NCI-H1694 (cell line): ENCODE measurements at places on chromosomes 6 and 20.

DNA sequence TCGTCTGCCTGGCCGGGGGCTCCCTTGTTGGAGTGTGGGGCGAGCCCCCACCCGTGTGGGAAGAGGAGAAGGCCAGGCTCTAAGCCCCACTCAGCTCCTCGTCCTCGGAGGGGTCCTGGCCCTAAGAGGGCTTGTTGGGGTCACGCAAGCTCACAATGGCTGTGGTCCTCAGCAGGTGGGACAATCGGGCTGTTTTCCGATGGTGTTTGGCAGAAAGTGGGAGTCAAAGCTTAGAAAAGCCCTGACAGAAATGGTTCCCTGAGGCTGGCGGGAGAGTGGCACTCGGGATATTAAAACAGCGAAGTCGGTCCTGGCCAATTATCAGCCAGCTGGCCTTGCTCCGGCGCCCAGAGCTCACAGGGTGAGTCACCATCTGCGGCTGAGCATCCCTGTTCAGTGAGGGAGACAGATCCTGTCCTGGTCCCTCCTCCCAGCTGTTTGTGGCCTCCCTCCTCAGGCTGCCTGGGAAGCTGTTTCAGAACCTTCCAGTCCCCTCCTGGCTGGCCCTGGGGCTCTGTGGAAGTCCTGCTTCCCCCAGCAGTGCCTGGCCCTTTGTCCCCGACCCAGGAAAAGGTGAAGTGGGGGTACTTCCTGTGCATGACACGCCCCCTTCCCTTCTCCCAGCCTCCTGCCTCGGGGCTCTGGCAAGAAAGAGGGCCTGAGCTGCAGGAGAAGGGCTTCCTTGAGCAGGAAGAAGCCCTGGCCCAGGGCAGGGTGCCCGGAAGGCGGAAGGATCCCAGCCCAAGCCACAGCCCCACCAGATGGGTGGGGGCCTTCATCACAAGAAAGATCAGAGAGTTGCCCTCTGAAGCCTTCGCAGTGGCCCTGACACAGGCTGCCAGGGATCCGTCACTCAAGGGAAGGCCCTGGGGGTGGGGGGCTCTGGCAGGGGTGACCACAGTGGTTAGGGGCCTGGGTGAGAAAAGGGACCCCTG, 53.6 kb upstream of the BHLHE23 start:
- DNase-seq = peak; percentile 88

GRCh38 chr20:36267605-36268381, 31.5 kb downstream of the AAR2 start:
- no peak for DNase-seq

GRCh38 chr20:7171911-7172310, 404.4 kb downstream of the BMP2 start:
- no peak for DNase-seq

- DNase-seq = no peak
Observed at GRCh38 chr6:40183902-40184301, 249.6 kb upstream of the MOCS1 start.

- no peak for DNase-seq
Observed at GRCh38 chr6:5152460-5152859, 67.3 kb downstream of the PPP1R3G start.

DNA sequence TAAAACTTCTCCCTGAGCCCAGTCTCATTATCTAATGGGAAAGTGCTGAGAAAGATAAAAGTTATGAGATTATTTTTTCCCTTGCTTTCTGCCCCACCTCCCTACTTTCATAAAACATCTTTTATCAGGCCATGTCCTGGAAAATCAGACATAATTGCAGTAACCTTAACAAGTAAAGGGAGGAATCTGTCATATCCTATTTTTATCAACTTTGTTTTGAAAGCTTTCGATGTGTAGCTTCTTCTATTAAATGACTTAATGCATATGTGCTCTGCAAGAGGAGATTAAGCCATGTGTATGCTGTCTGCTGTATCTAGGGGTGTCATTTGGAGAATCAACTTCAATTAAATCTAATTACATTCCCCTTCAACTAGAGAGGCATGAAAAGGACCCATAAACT, 408.9 kb downstream of the CBLN4 start:
- no peak for DNase-seq
